Thyroid gland (tissue), 4 donors: ENCODE measurements at places on chromosomes 4 and X. TPM values are rescaled to one million over a fixed set of nuclear protein-coding genes. Genes with fewer than 3 reads are reported as not detected.

- H3K36me3 ChIP-seq = no peaks in the 10 kb centered on the region
- no peak overlapping the region for H3K4me3 ChIP-seq
- no peaks in the 10 kb centered on the region for H3K27me3 ChIP-seq
- DNase-seq = no peak
- H3K4me1 ChIP-seq = peaks cover 67% of the 10 kb centered on the region
These were observed 144.5 kb downstream of the APBB2 start for GRCh38 chr4:41069838-41070237.

Gene DRP2
- not detected for total RNA-seq

Gene PRR27
- not detected for total RNA-seq

Gene MID1IP1
- total RNA-seq = 22.7 TPM

DNA sequence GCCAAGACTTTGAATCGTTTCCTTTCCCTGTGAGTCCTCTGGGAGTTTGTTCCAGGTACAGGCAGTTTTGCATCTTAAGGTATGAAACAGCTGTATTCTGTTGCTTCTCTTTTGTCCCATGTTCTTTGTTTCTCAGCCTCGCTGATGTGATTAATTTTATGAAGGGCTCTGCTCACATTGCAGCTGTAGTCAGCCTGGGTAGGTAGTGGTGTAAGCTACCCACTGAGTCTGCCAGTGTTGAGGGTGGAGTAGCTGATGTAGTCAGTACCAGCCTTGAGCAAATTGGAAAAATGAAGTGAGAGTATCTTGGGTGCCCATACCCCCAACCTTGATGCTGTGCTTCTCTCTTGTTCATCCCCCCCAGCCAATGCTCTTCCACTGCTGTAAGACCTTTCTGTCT, 139.6 kb upstream of the SMIM31 start:
- H3K27me3 ChIP-seq = no peaks in the 10 kb centered on the region
- no peaks in the 10 kb centered on the region for H3K4me1 ChIP-seq
- H3K4me3 ChIP-seq = no peak overlapping the region
- no peak for DNase-seq

DNA sequence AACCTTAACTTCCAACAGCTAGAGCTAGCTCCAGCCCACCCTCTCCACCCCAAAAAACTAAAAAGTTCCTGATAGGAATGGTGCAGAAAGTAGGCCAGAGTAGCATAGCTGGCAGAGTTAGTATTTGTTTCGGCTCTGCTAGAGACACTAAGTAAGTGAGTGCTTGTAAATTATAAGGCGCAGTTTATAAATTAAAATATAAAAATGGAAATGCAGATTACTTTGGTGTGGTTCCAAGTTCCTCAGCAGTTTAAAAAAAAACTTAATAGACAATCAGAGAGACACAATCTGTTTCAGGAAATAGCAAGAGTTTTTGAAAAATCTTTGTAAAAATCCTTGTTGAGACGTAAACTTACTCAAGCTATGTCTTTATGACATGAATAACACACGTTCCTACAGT, 2.8 kb upstream of the LGI2 start:
- no peak overlapping the region for H3K4me3 ChIP-seq
- no peaks in the 10 kb centered on the region for H3K27me3 ChIP-seq

DNA sequence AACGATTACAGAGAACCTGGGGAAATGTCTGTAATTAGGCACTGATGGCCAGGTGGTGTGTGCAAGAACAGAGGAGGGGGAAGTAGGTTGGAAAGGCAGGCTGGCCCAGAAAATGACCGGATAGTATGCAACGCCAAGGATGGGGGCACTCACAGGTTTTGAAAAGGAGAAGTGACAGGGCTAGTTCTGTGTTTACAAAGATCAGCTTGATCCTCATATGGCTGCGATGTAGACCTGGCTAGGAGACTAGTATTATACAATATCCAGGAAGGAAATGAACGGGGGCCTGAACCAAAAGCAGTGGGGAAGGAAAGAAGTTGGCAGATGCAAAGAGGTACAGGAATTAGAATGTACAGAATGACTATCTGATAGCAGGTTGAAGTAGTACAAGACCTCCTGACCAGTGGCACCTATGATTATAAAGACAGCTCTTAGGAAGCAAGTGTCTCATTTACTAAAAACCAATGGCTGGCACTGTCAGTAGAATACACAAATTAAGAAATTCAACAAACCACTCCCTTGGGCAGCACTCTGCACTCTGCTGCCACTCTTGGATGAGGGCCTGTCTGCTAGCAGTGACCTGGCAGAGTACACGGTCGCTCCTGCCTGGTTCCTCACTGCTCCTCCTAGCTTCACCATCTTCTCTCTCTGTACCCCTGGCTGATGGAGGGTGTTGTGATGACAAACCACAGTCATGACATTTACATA, 14.1 kb downstream of the MFAP3L start:
- H3K27me3 ChIP-seq = no peaks in the 10 kb centered on the region
- no peak for DNase-seq
- no peaks in the 10 kb centered on the region for H3K4me1 ChIP-seq
- H3K4me3 ChIP-seq = no peak overlapping the region
- no peak overlapping the region for H3K27ac ChIP-seq

GRCh38 chrX:150715184-150715583, 22.0 kb downstream of the MTMR1 start:
- no peak overlapping the region for H3K27ac ChIP-seq
- H3K27me3 ChIP-seq = no peaks in the 10 kb centered on the region
- no peaks in the 10 kb centered on the region for H3K36me3 ChIP-seq
- H3K4me3 ChIP-seq = no peak overlapping the region
- DNase-seq = no peak

Gene MAGEA11
- total RNA-seq = not detected

DNA sequence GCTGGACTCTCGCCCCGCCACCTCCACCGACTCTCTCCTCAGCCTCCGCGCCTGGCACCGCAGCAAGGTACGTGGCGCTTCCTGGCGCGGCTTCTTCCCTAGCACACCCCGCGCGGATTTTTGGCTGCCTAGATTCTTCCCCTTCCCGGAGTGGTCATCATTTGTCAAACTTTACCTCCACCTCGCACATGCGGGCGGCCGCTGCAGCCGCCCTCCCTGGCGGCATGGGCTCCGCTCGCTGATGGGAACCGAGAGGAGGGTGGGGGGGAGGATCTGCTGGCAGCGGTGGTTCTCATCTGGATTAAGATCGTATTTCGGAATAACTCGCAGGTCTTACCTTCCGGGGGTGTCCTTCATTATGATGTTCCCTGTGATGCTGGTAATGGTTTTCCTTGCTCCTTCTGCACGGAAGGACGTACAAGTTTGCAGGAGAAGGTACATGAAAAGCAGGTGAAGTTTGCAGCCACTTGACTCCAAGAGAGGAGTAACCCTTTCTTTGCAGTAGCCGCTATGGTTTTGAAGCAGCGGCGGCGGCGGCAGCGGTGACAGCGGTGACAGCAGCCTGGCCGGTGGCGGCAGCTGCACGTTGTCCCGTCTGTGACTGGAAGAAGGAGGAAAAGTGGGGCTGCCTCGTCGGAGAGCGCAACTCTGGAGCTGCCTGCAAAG, 2183.9 kb upstream of the TENM3 start:
- H3K27me3 ChIP-seq = no peaks in the 10 kb centered on the region
- no peak overlapping the region for H3K27ac ChIP-seq
- H3K4me1 ChIP-seq = peaks cover 13% of the 10 kb centered on the region

DNA sequence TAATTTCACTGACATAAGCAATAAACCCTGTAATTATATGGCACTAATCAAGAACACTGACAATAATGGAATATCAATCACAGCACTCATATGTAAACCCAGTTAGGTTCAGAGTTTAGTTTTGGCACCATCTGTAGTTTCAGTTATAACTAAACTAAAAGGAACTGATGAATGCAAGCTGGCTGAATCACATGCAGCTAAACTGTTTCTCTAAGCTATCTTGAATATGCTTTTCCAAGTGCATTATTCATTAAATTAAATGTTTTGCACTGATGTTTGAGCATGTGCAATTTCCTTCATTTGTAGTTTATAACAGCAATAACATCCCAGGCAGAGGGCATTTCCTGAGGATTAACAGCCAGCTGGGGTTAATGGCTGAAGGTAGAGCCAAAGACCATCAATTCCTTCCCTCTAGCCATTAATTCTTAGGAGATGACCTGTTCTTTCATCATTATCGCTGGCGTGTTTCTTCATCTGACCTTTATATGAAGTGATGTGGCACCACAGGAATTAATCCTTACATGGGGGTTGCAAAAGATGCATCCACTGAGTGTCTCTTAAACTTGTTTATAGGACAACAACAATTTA, 562.8 kb upstream of the IGFBP7 start:
- H3K4me1 ChIP-seq = no peaks in the 10 kb centered on the region
- H3K27ac ChIP-seq = no peak overlapping the region
- no peak for DNase-seq
- H3K4me3 ChIP-seq = no peak overlapping the region
- H3K36me3 ChIP-seq = no peaks in the 10 kb centered on the region
- H3K27me3 ChIP-seq = no peaks in the 10 kb centered on the region

Gene NPY5R
- not detected for total RNA-seq

GRCh38 chr4:134567461-134567860, 365.9 kb upstream of the PABPC4L start:
- H3K36me3 ChIP-seq = no peaks in the 10 kb centered on the region
- H3K4me3 ChIP-seq = no peak overlapping the region
- no peak for DNase-seq
- H3K27me3 ChIP-seq = no peaks in the 10 kb centered on the region
- H3K4me1 ChIP-seq = no peaks in the 10 kb centered on the region

GRCh38 chr4:71595576-71596108, 188.2 kb downstream of the GC start:
- no peak overlapping the region for H3K4me3 ChIP-seq
- no peaks in the 10 kb centered on the region for H3K4me1 ChIP-seq
- H3K27me3 ChIP-seq = no peaks in the 10 kb centered on the region
- DNase-seq = no peak
- H3K27ac ChIP-seq = no peak overlapping the region

Gene SPARCL1
- total RNA-seq = 541 TPM

DNA sequence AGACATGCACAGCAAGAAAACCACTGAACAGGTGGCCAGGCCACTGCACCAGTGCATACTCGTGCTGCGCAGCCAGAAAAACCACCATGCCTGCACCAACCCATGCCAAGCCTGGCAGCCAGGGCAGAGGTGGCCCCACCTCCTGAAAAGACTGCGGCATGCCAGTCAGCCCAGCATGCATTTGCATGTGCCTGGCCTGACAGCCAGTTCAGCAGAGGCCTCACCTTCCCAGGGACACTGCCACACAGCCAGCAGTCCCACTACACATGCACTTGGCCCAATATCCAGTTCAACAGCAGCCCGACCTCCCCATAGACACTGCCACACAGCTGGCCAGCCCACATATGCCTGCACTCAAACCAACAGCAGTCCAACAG, 43.5 kb upstream of the DDX60 start:
- no peaks in the 10 kb centered on the region for H3K27me3 ChIP-seq
- no peak overlapping the region for H3K27ac ChIP-seq
- DNase-seq = no peak
- H3K36me3 ChIP-seq = peaks cover 6% of the 10 kb centered on the region
- H3K4me3 ChIP-seq = no peak overlapping the region

Gene TASL
- 0.81 TPM for total RNA-seq

GRCh38 chr4:178812866-178813265, 1370.6 kb upstream of the AGA start:
- H3K4me3 ChIP-seq = no peak overlapping the region
- DNase-seq = no peak
- no peaks in the 10 kb centered on the region for H3K4me1 ChIP-seq
- H3K27me3 ChIP-seq = no peaks in the 10 kb centered on the region

GRCh38 chr4:187141101-187141500, 417.4 kb upstream of the FAT1 start:
- no peaks in the 10 kb centered on the region for H3K36me3 ChIP-seq
- H3K27ac ChIP-seq = no peak overlapping the region
- no peaks in the 10 kb centered on the region for H3K4me1 ChIP-seq
- no peak overlapping the region for H3K4me3 ChIP-seq

Gene PDGFC
- 28.9 TPM for total RNA-seq

GRCh38 chr4:5322321-5322720, 271.0 kb downstream of the STK32B start:
- H3K27ac ChIP-seq = no peak overlapping the region
- DNase-seq = no peak
- no peaks in the 10 kb centered on the region for H3K36me3 ChIP-seq

DNA sequence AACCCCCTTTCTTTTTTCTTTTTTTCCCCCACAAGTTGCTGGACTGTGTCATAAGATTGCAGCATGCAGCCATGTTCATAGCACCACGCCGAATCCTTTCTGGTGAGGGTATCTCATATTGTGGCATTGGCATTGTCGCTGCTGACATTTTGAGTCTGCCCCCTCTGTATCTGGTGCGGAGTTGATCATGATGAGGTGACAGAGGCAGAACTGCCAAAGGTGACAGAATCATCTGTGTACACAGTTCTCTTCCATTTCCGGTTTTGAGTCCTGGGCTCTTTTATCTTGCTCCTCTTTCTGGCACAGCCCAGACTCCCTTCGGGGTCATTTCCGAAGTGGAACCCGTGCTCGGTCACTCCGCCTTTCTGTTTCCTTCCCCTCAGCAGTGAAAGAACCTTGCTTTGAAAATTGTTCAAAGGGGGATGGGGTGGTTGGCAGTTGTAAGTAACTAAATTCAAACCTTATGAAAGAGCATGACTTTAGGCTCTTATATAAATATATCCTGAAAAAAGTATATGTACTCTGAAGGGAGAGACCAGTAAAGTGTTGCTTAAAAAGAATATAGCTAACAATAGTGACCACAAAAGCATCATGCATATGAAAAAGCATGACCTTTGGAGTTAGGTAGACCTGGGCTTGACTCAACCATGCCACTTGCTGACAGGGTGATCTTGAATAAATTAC, 55.0 kb upstream of the BMP2K start:
- no peaks in the 10 kb centered on the region for H3K4me1 ChIP-seq
- no peak overlapping the region for H3K27ac ChIP-seq

- no peak overlapping the region for H3K27ac ChIP-seq
- no peak for DNase-seq
- H3K27me3 ChIP-seq = no peaks in the 10 kb centered on the region
These were observed 1.6 kb downstream of the SNX25 start for GRCh38 chr4:185211035-185211434.

DNA sequence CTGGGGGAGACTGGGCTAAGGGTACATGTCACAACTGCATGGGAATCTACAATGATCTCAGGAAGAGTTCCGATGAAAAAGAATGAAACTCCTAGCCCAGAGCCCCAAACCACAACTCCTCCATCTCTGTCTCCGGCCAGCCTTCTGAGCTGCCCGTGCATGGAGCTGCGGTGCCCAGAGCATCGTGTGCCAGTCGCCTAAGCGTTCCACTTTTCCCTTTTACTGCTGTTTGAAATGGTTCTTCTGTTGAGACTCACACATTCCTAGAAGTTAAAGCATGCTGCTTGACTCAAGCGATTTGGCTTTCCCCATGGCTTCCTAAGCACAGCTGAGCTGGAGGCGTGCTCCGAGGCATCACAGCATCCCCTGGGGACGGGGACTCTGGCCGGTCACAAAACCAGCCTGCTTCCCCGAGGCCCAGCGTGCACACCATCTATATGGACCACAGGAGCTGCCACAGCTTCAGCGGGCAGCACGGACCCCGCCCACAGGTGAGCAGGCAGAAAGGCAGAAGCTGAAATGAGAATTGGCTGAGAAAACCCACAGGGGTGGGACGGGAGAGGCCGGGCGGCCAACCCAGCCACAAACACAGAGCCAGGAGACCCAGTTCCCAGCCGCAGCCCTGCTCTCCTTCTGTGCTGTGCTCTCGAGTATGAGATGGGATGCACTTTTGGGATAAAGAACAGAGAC, 5.0 kb downstream of the CCNQ start:
- no peaks in the 10 kb centered on the region for H3K36me3 ChIP-seq
- no peaks in the 10 kb centered on the region for H3K4me1 ChIP-seq
- no peaks in the 10 kb centered on the region for H3K27me3 ChIP-seq
- no peak for DNase-seq
- no peak overlapping the region for H3K4me3 ChIP-seq
- no peak overlapping the region for H3K27ac ChIP-seq
